ENCODE measurements at places on chromosomes 11 and 22.

DNA sequence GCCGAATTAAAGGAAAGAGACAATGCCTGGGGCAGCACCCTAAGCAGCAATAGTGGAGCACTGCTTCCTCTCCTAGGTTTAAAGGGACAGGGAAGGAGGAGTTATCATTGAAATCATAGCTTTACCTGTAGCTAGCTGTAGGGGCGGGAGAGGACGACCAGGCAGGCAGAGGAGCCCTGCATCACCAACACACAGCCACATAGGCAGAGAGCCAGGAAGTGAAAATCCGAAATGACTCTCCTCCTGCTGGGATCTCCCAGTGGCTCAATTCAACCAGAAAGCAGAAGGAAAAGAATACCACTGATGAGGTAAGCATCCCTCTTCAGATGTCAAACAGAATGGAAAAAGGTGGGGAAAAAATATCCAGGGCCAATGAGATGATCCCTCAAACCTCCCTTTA, 20.4 kb downstream of the MRGPRX4 start:
- no peak for DNase-seq

GRCh38 chr11:24155792-24156191, 341.1 kb upstream of the LUZP2 start:
- DNase-seq, result no peak

GRCh38 chr22:46107753-46108563, 42.4 kb upstream of the PPARA start:
- no peak for DNase-seq

GRCh38 chr11:120801801-120802689, 221.9 kb upstream of the TBCEL start:
- DNase-seq, result no peak

Measured in GM04503 (cell line).